ENCODE measurements at places on chromosomes 12 and 14.

GRCh38 chr12:54560374-54560858 is 11.0 kb downstream of the PDE1B start:
- DNase-seq: peak; percentile 87

- DNase-seq: no peak
Measured at GRCh38 chr12:42235426-42235825, 2.6 kb downstream of the YAF2 start.

- DNase-seq: no peak
Measured at GRCh38 chr12:94807951-94808350, 157.6 kb upstream of the TMCC3 start.

DNA sequence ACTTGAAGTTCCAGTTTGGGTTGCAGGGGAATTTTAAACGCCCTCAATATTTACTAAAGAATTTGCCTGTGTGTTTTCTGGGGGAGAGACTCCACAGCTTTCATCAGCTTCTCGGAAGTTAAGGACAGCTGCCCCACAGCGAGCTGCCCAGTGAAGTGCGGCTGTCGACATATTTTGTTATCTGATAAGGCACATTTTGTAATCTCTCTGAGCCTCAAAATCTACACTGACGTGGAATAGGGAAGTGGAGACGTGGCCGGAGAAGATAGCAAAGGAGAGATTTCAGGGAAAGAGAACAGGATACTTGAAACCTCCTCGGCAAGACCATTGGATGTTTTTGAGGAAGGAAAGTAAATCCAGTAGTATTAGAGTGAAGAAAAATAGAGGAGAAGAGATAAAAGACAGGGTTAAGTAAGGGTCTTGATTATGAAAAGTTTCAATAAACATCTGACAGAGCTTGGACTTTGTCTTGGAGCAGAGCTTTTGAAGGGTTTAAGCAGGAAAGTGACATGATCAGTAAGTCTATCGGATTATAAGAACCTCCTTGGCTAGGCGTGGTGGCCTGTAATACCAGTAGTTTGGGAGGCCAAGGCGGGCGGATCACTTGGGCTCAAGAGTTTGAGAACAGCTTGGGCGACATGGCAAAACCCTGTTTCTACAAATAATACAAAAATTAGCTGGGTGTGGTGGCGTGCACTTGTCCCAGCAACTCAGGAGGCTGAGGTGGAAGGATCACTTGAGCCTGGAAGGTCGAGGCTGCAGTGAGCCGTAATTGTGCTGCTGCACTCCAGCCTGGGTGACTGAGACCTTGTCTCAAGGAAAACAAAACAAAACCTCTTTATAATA is 1.1 kb downstream of the POLR3B start:
- no peak for DNase-seq

GRCh38 chr14:29320286-29320685 is 553.7 kb downstream of the FOXG1 start:
- no peak for DNase-seq

- no peak for DNase-seq
Measured at GRCh38 chr14:56896922-56897321, 86.6 kb upstream of the OTX2 start.

GRCh38 chr14:95440496-95440895 is 76.0 kb downstream of the SYNE3 start:
- no peak for DNase-seq

All from NCI-H774 (cell line).